Naive thymus-derived CD4-positive, alpha-beta T cell (primary cell): ENCODE measurements at places on chromosomes 5 and 9. TPM values are rescaled to one million over a fixed set of nuclear protein-coding genes. Genes with fewer than 3 reads are reported as not detected.

- no peaks in the 10 kb centered on the region for H3K27me3 ChIP-seq
- no peak overlapping the region for H3K27ac ChIP-seq
- no peak for DNase-seq
- H3K36me3 ChIP-seq, result no peaks in the 10 kb centered on the region
- H3K4me1 ChIP-seq, result no peaks in the 10 kb centered on the region
Observed at GRCh38 chr5:147305147-147305546, 70.3 kb downstream of the STK32A start.

DNA sequence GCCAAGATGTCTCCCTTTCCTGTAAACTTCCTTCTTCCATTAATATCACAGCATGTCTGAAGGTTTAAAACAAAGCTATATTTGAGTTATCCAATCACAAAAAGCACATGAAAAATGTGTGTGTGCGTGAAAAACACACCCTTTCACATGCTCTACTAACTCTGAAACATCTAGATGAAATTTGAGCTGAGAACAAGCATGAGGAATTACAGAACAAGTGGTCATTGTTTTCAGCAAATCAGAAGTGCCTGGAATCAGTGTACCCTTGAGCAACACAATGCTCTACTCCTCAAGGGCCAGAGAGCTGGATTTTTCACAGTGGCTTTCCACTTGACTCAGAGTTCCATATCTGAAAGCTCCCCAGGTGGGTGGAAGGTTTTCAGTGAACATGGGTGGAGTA, 255.9 kb downstream of the PSAT1 start:
- no peak overlapping the region for H3K4me3 ChIP-seq
- no peaks in the 10 kb centered on the region for H3K27me3 ChIP-seq
- no peaks in the 10 kb centered on the region for H3K4me1 ChIP-seq
- no peak overlapping the region for H3K27ac ChIP-seq
- DNase-seq, result no peak

Gene GPRIN1
- total RNA-seq, result 0.08 TPM

Gene PCDHGB2
- 0.24 TPM for total RNA-seq

GRCh38 chr5:52776116-52776515, 11.6 kb upstream of the ITGA1 start:
- DNase-seq, result no peak
- H3K27ac ChIP-seq, result no peak overlapping the region
- H3K27me3 ChIP-seq, result no peaks in the 10 kb centered on the region
- no peak overlapping the region for H3K4me3 ChIP-seq

- no peak for DNase-seq
- H3K4me1 ChIP-seq, result peaks cover 8% of the 10 kb centered on the region
- no peak overlapping the region for H3K4me3 ChIP-seq
Observed at GRCh38 chr9:89274838-89275237, 36.2 kb upstream of the CKS2 start.

Gene MARCHF11
- not detected for total RNA-seq

Gene SPATA9
- not detected for total RNA-seq

DNA sequence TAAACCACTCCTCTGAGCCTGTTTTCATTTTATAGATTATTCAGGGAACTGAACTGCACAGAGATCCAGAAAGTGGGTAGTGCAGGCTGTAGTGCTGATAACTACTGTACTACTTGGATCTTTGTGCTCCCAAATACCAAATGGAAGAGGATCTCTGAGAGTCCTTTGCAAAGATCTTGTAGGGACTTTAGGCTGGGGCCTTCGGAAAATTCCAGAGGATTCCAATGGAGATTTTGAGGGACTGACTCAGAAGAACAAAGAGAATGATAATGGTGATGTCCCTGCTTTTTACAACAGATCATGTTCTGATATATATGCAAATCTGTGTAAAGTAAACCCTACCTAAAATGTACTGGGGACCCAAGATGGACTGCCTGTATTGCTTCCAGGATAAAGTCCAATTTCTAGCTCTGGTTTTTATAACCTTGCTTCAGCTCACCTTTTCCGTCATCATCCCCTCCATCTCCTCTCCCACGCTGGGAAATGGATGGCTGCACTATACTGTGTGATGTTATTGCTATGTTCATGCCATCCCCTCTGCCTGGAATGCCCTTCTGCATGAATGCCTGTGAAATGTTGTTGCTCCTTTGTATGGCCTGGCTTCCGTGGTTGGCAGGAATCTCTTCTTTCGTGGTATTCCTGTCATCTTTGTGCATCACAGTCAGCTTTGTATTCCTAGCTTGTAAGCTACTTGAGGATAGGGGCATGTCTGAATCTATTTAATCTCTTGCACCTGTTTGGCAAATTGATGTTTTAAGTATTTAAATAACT, 9.7 kb upstream of the PSMD5 start:
- peaks cover 3% of the 10 kb centered on the region for H3K36me3 ChIP-seq
- H3K4me3 ChIP-seq, result no peak overlapping the region
- H3K4me1 ChIP-seq, result no peaks in the 10 kb centered on the region
- H3K27ac ChIP-seq, result no peak overlapping the region
- no peaks in the 10 kb centered on the region for H3K27me3 ChIP-seq

GRCh38 chr9:130780865-130781504, 54.1 kb upstream of the ABL1 start:
- no peak for DNase-seq
- no peaks in the 10 kb centered on the region for H3K27me3 ChIP-seq
- no peaks in the 10 kb centered on the region for H3K4me1 ChIP-seq
- H3K36me3 ChIP-seq, result no peaks in the 10 kb centered on the region

Gene EMB
- 141 TPM for total RNA-seq

GRCh38 chr9:133401588-133401987, 16.2 kb downstream of the REXO4 start:
- no peak for DNase-seq
- no peaks in the 10 kb centered on the region for H3K27me3 ChIP-seq
- no peak overlapping the region for H3K4me3 ChIP-seq
- no peaks in the 10 kb centered on the region for H3K4me1 ChIP-seq

DNA sequence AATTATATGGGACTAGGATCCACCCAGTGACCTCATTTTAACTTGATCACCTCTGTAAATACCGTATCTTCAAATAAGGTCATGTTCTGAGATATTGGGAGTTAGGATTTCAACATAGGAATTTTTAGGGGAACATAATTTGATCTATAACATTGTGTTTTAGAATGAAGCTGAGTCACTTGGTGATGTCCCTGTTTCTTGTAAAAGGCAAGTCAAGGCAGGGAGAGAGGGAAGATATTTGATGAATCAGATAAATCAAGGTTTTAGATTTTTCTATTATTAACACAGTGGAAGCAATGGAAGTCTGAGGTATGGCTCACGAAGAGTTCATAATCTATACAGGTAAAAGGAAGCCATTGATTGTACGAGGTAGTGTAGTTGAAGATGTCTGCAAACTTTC, 11.8 kb upstream of the GPR151 start:
- H3K27ac ChIP-seq, result no peak overlapping the region
- no peak overlapping the region for H3K4me3 ChIP-seq
- no peaks in the 10 kb centered on the region for H3K36me3 ChIP-seq
- no peaks in the 10 kb centered on the region for H3K27me3 ChIP-seq
- H3K4me1 ChIP-seq, result no peaks in the 10 kb centered on the region
- DNase-seq, result no peak

Gene ORM1
- total RNA-seq, result not detected

DNA sequence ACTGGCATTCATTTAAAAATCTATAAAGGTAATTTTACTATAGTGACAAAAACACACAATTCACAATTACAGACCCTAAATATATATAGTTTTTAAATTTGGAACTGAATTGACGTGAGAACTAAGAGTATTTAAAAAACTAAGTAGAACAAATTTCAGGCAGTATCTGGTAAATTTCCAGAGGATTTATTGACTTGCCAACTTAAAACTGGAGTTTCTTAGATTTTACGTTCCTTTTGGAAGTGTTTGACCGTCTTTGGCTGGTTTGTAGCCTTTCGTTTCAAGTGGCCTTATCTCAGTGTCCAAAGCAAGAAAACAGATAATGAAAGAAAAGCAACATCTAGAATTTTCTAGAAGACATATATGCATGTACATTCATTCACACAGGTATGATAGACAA, 234.4 kb upstream of the VLDLR start:
- no peak for DNase-seq
- no peaks in the 10 kb centered on the region for H3K4me1 ChIP-seq
- H3K27ac ChIP-seq, result no peak overlapping the region
- H3K27me3 ChIP-seq, result no peaks in the 10 kb centered on the region
- no peaks in the 10 kb centered on the region for H3K36me3 ChIP-seq

Gene ANKRD33B
- total RNA-seq, result 1.5 TPM

DNA sequence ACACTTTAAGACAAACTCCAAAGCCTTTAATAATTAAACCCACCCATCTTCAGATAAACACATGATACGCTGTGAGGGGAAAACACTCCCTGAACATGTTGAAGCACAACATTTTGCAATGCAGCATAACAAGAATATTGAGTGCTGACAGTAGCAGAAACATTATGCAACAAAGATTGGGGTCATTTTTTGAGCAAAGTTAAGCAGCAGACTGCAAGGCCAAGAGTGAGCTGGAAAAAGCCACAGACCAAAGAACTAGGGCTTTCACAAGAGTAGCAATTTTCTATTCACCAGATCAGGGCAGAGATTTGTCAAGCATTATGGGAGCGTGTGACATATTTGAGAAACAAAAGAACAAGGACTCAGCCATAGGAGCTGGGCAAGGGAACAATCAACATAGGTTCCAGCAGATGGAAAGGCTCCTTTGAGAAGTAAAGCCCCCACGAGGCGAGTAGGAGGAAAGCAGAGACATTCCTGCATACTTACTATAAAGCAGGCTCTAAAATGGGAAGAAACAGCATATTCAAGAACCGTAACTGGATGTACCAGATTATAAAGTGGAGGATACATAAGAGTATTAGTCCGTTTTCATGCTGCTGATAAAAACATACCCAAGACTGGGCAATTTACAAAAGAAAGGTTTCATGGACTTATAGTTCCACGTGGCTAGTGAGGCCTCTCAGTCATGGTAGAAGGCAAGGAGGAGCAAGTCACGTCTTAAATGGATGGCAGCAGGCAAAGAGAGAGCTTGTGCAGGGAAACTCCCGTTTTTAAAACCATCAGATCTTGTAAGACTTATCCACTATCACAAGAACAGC, 4.8 kb upstream of the TTC23L start:
- no peaks in the 10 kb centered on the region for H3K27me3 ChIP-seq
- no peaks in the 10 kb centered on the region for H3K36me3 ChIP-seq
- DNase-seq, result no peak
- H3K27ac ChIP-seq, result no peak overlapping the region
- H3K4me3 ChIP-seq, result no peak overlapping the region

Gene CDX1
- total RNA-seq, result not detected

- H3K4me1 ChIP-seq, result no peaks in the 10 kb centered on the region
- H3K27me3 ChIP-seq, result no peaks in the 10 kb centered on the region
- H3K4me3 ChIP-seq, result no peak overlapping the region
Observed at GRCh38 chr5:57839437-57840079, 356.9 kb upstream of the ACTBL2 start.

DNA sequence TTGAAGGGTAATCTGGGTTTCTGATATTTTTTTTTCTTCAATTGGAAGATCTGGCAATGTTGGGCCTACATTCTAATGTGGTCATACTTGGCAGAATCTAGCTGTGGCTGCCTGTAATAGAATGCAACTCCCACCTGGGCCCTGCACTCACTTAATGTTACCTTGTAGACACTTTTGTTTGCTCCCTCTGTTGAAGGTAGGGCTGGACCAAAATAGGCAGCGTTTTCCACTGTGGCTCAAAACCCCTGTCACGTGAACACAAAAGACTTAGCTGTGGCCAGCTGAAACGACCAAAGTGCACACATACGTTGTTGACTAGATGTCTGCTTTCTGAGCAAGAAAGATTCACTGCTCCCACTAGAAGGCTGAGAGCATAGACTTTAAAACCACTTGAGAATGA, 117.6 kb upstream of the HMHB1 start:
- no peak overlapping the region for H3K4me3 ChIP-seq
- H3K36me3 ChIP-seq, result no peaks in the 10 kb centered on the region
- no peak for DNase-seq
- no peak overlapping the region for H3K27ac ChIP-seq
- no peaks in the 10 kb centered on the region for H3K27me3 ChIP-seq
- no peaks in the 10 kb centered on the region for H3K4me1 ChIP-seq

Gene FUT7
- total RNA-seq, result 0.37 TPM

DNA sequence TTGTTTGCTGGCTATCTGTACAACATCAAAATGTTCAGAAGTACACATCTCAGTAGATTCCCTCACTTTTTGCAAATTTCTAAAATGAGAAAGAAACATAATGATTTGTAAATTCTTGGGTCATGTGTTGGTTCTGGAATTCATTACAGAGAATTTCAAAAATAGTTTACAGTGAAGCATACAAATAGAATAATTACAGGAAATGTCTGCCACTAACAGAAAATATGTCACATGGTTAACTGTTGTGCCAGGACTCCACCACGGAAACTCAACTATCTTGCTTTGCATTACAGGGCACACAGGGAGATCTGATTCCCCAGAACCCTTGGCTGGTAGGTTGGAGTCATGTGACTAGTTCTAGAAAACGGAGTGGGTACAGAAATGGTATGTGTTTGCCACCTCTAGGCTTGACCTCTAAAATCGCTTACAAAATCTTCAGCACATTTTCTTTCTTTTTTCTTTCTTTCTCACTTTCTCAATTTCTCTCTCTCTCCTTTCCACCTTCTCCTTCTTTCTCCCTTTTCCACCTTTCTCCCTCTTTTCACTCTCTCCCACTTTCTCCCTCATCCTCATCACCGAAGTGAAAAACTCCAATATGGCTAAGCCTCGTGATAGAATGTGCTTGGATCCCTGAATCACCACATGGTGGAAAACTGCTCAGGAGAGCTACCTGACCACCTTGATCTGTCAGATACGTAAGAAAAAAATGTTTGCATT, 32.4 kb downstream of the RASEF start:
- no peak overlapping the region for H3K4me3 ChIP-seq
- H3K27me3 ChIP-seq, result no peaks in the 10 kb centered on the region
- no peak for DNase-seq

GRCh38 chr5:179795049-179795862, 1.5 kb downstream of the LTC4S start:
- peaks cover 24% of the 10 kb centered on the region for H3K4me1 ChIP-seq
- peak overlapping the region; percentile 68 for H3K27ac ChIP-seq
- H3K4me3 ChIP-seq, result peak overlapping the region; percentile 48
- H3K27me3 ChIP-seq, result no peaks in the 10 kb centered on the region

Gene TSSK1B
- total RNA-seq, result not detected

DNA sequence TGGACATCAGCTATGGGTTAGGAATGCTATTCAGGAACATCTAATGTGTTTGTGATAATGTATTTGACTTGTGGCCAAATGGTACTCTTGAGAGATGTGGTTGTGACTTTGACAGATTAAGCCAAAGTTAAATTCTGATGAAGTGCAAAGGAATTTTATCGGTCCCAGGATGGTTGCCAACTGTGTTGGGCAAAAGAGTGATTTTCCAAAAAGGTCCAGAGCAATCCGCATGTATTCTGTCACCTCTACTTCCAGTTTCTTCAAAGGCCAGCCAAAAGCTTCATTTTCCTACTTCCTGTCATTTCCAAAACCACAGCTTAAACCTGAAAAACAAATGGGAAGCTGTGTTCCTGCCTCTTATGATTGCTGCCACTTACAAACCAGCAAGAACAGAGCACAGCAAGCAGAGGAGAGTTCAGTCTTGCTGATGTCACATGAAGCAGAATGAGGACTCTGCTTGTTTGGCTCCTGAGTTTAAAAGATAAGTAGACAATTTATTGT, 59.8 kb downstream of the MARCHF3 start:
- no peak overlapping the region for H3K27ac ChIP-seq
- no peak for DNase-seq
- H3K27me3 ChIP-seq, result no peaks in the 10 kb centered on the region
- peaks cover 7% of the 10 kb centered on the region for H3K4me1 ChIP-seq
- H3K4me3 ChIP-seq, result no peak overlapping the region
- H3K36me3 ChIP-seq, result no peaks in the 10 kb centered on the region
